IMR-90 (cell line): ENCODE measurements at places on chromosomes 5 and 9. TPM values are rescaled to one million over a fixed set of nuclear protein-coding genes. Genes with fewer than 3 reads are reported as not detected.

GRCh38 chr5:39151745-39152144 is 67.6 kb downstream of the FYB1 start:
- no peaks in the 10 kb centered on the region for H3K4me1 ChIP-seq
- no peaks in the 10 kb centered on the region for H3K36me3 ChIP-seq
- no peak overlapping the region for H3K27ac ChIP-seq
- no peak overlapping the region for H3K4me3 ChIP-seq

- H3K4me1 ChIP-seq = peaks cover 13% of the 10 kb centered on the region
- peak overlapping the region; percentile 36 for H3K4me3 ChIP-seq
- H3K36me3 ChIP-seq = no peaks in the 10 kb centered on the region
Measured at GRCh38 chr5:173973616-173973969, 15.4 kb upstream of the C5orf47 start.

DNA sequence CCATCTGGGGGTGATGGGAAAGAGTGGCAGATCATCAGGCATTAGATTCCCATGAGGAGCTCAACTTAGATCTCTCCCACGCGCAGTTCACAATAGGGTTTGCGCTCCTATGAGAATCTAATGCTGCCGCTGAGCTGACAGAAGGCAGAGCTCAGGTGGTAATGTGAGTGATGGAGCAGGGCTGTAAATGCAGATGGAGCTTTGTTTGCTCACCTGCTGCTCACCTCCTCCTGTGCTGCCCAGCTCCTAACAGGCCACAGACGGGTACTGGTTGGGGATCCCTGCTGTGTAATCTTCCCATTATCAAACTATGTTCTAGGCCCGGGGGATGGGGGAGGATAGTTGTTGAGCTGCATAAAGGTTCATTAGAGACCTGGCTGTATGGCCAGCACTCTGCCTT is 58.4 kb downstream of the UGCG start:
- H3K27me3 ChIP-seq = no peaks in the 10 kb centered on the region
- H3K4me1 ChIP-seq = peaks cover 17% of the 10 kb centered on the region
- DNase-seq = no peak
- H3K36me3 ChIP-seq = no peaks in the 10 kb centered on the region
- H3K27ac ChIP-seq = no peak overlapping the region

- no peak overlapping the region for H3K4me3 ChIP-seq
- DNase-seq = no peak
- H3K27ac ChIP-seq = no peak overlapping the region
- H3K36me3 ChIP-seq = peaks cover 18% of the 10 kb centered on the region
- no peaks in the 10 kb centered on the region for H3K27me3 ChIP-seq
- H3K4me1 ChIP-seq = no peaks in the 10 kb centered on the region
Measured at GRCh38 chr9:120854596-120855327, 12.0 kb upstream of the PSMD5 start.

- H3K27ac ChIP-seq = no peak overlapping the region
- peaks cover 12% of the 10 kb centered on the region for H3K36me3 ChIP-seq
- H3K27me3 ChIP-seq = no peaks in the 10 kb centered on the region
- no peak overlapping the region for H3K4me3 ChIP-seq
Measured at GRCh38 chr9:137237759-137238726, 3.0 kb upstream of the TUBB4B start.

DNA sequence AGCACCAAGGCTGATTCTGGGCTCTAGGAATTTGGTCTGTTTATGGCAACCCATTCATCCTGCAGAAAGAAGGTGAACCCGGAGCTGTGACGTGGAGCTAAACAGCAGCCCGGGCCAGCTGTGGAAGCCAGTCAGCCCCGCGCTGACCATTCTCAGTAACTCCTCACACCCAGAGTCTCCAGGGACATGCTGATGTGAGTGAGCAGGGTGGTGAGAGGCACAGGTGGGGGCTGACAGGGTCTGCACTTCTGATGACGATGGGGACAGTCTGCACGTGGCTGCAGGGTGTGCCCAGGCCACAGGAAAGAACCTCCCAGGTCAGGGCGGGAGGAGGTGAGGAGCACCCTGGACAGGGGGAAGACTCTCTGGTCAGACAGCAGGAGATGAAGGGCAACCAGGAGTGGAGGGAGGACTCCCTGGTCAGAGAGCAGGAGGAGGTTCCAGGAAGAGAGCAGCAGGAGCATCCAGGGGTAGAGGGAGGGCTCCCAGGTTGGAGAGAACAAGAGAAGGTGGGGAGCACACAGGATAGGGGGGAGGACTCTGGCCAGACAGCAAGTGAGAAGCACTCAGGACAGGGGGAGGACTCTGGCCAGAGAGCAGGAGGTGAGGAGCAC is 26.1 kb upstream of the SLC6A3 start:
- no peaks in the 10 kb centered on the region for H3K4me1 ChIP-seq
- no peak for DNase-seq

GRCh38 chr5:153498516-153498915 is 8.0 kb downstream of the GRIA1 start:
- H3K4me3 ChIP-seq = no peak overlapping the region
- H3K4me1 ChIP-seq = no peaks in the 10 kb centered on the region; the same call in 1 of the 2 replicates
- peak overlapping the region; percentile 6; the same call in 1 of the 2 replicates for H3K27ac ChIP-seq
- DNase-seq = no peak
- no peaks in the 10 kb centered on the region for H3K27me3 ChIP-seq

DNA sequence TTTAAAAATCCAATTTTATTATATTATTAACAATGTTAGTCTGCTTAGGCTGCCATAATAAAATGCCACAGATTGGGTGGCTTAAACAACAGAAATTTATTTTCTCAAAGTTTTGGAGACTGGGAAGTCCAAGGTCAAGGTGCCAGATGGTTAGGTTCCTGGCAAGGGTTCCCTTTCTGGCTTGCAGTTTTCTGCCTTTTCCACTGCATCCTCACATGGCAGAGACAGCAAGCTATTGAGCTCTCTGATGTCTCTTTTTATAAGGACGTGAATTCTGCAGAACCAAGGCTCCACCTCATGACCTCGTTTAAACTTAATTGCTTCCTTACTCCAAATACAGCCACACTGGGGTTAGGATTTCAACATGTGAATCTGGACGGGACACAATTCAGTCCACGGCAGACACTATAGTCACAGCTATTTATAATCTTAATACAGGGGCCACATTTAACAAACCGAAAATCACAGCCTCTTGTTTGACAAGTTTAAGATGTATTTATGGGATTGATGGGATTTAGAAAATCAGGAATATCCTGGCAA is 174.9 kb upstream of the PUM3 start:
- no peaks in the 10 kb centered on the region for H3K27me3 ChIP-seq
- no peak overlapping the region for H3K4me3 ChIP-seq
- H3K4me1 ChIP-seq = no peaks in the 10 kb centered on the region
- no peak for DNase-seq
- H3K36me3 ChIP-seq = no peaks in the 10 kb centered on the region

- peaks cover 5% of the 10 kb centered on the region for H3K27me3 ChIP-seq
- no peak overlapping the region for H3K27ac ChIP-seq
- no peaks in the 10 kb centered on the region for H3K36me3 ChIP-seq
- H3K4me1 ChIP-seq = no peaks in the 10 kb centered on the region
- DNase-seq = no peak
Measured at GRCh38 chr9:107170801-107171200, 112.3 kb upstream of the RAD23B start.

DNA sequence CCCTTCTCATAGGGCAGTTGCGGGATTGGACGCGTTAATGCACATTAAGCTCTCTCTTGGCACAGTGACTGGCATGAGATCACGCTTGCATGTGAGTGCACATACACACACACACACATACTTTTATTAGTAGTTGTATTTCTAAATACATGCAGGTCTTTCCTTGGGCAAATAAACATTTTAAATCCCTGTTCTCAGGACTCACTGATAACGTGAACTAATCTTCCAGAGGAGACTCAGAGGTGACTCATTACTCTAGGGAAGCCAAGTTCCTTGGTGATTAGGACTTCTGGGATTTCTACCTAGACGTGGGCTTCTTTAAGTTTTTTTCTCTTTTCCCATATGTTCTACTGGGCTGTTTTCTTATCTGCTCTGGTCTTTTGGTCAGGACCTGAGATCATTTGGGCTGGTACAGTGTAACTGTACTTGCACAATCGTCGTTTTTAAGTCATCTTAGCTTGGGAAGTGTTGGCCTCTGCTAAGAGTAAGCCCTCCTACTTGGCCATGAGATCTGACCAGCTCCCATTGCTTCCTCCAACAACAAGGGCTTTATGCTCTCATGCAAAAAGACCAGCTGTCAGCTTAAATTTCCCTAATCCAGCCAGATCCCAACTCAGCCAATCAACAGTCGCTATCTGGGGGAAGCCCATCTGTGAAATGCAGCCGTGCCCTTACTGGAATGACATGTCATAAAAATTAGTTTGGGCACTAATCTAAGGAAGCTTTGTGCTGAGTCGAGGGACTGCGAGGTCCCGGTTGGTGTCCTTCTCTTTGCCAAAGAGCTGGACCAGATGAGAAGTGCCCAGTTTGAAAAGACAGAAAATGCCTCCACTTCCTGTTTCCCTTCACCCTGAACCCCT is 176.4 kb upstream of the ANKRD55 start:
- no peaks in the 10 kb centered on the region for H3K36me3 ChIP-seq
- peaks cover 14% of the 10 kb centered on the region for H3K4me1 ChIP-seq
- peak; percentile 99 for DNase-seq
- H3K4me3 ChIP-seq = no peak overlapping the region
- H3K27ac ChIP-seq = peak overlapping the region; percentile 64
- H3K27me3 ChIP-seq = no peaks in the 10 kb centered on the region

GRCh38 chr9:70385426-70385825 is 29.0 kb downstream of the KLF9 start:
- no peaks in the 10 kb centered on the region for H3K27me3 ChIP-seq
- no peak overlapping the region for H3K27ac ChIP-seq
- peaks cover 6% of the 10 kb centered on the region; the same call in 1 of the 2 replicates for H3K4me1 ChIP-seq
- H3K4me3 ChIP-seq = no peak overlapping the region
- DNase-seq = no peak

- no peak for DNase-seq
- no peaks in the 10 kb centered on the region for H3K27me3 ChIP-seq
- H3K4me1 ChIP-seq = no peaks in the 10 kb centered on the region; the same call in 1 of the 2 replicates
- no peaks in the 10 kb centered on the region for H3K36me3 ChIP-seq
- no peak overlapping the region for H3K27ac ChIP-seq
Measured at GRCh38 chr5:112087222-112087621, 330.2 kb upstream of the NREP start.

GRCh38 chr5:6703806-6704205 is 9.4 kb upstream of the TENT4A start:
- H3K27me3 ChIP-seq = peaks cover 8% of the 10 kb centered on the region; the same call in 1 of the 2 replicates
- H3K4me3 ChIP-seq = no peak overlapping the region; the same call in 1 of the 2 replicates
- DNase-seq = peak; percentile 63
- H3K36me3 ChIP-seq = no peaks in the 10 kb centered on the region
- peaks cover 20% of the 10 kb centered on the region for H3K4me1 ChIP-seq
- H3K27ac ChIP-seq = peak overlapping the region; percentile 64

- no peaks in the 10 kb centered on the region; the same call in none of the 2 replicates for H3K36me3 ChIP-seq
- no peak overlapping the region for H3K27ac ChIP-seq
- H3K4me3 ChIP-seq = no peak overlapping the region
- no peak for DNase-seq
- no peaks in the 10 kb centered on the region for H3K27me3 ChIP-seq
Measured at GRCh38 chr9:89174291-89174690, 4.3 kb downstream of the SHC3 start.

GRCh38 chr9:34498553-34498952 is 24.2 kb downstream of the ENHO start:
- no peak overlapping the region for H3K27ac ChIP-seq
- H3K36me3 ChIP-seq = no peaks in the 10 kb centered on the region
- no peak overlapping the region for H3K4me3 ChIP-seq
- peaks cover 39% of the 10 kb centered on the region for H3K27me3 ChIP-seq

ARRDC1 gene
- polyA plus RNA-seq = 37.8 and 41.4 TPM in 2 replicates

TCF7 gene
- polyA plus RNA-seq = 3.4 and 3.8 TPM in 2 replicates

LRRC26 gene
- not detected in 2 replicates for polyA plus RNA-seq
